ENCODE measurements at places on chromosomes 6 and 20.

GRCh38 chr20:54940522-54940921 lies 465.1 kb downstream of the DOK5 start:
- no peak for DNase-seq

DNA sequence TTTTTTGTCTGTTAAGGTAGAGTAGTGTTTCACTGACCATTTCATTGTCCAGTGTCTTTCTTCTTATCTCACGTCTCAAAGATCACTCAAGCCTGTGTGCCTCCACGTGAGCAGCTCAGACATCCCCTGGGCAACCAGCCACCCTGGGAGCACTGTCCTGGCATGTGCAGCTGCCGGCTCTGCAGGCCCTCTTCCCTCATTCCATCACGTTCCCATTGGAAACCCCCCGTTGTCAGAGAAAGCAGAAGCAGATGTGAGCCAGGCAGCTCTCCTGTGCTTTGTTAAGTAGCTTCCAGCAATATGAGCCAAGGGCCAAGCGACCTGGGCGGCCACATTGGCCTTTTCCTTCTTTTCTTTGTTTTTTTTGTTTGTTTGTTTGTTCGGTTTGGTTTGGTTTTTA lies 233.2 kb upstream of the SYNDIG1 start:
- DNase-seq = no peak

DNA sequence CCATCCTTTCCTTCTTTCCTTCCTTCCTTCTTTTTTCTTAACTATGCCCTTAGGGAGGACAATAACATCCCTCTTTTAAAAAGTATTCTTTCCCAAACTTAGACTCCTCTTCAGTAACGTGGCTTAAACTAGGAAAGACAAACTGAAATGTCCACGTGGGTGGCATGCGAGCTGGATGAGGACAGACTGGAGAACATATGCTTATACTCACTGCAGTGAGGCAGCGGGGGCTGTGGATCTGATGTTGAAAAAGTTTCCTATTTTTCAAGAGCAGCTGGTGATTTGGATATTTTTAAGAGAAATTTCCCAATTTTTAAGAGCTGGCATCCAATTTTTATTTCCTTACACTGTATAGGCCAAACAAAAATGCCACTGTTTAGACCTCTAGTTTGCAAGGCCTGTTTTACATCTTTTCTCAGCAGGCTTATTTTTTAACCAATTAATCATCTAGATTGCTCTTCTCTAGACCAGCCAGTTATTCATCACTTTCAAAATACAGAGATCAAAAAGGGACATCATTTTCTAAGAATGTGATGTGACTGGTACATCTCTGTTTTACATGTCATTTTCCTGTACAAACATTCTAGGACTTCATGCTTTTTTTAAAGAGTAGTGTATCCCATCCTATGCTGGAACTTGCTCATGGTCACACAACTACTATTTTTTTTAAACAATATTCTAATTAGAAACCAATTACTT lies 226.5 kb downstream of the BTBD9 start:
- no peak for DNase-seq

DNA sequence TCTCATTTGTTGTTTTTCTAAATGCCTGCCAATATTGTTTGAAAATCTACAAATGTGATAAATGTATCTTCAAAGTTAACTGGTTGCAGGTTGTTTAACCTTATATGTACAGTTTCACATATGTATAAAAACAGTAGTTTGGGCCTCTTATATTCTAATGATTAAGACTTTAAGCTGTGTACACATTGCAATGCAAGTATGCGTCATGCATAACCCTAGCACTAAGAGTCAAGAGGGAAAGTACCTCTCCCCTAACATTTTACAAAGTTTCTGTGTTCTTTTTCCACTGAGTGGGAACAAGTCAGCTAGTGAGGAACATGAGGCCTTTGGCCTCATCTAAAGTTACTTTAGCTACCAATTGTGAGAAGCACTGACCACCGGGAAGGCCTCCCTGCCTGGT lies 25.7 kb upstream of the MICB start:
- no peak for DNase-seq

DNA sequence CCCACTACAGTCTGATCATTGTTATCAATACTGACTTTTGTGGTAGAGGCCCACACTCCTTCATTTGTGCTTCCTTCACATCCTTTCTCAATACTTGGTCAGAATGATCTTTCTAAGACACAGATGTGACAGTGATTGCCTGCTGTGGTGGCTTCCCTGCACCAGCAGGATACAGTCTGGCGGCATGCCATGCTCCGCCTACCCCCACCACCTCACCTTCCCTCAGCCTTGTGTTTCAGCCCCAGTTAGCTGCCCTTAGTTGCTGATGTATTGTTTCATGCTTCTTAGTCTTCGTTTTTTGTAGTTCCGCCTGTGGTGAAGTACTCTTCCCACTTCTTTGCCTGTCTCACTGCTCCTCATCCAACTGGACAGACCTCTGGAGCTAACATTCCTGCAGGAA lies 10.9 kb downstream of the LRRC1 start:
- no peak for DNase-seq

DNA sequence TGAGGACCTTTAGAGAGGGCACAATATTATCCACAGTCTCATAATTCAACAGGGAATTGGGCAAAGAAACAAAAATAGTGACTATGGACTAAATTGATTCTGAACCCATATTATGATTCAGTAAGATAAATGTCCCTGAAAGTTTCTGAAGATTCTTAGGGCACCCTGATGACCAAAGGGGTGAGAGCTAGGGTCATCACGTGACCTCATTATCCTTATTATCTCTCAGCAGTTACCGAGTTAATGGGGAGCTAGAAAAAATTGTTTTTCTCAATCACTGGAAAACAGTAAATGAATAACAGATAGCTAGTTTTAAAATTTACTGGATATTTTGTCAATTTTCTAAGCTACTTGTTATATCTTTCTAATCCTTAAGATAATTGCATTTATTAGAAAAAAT lies 639.5 kb downstream of the PRKN start:
- no peak for DNase-seq

DNA sequence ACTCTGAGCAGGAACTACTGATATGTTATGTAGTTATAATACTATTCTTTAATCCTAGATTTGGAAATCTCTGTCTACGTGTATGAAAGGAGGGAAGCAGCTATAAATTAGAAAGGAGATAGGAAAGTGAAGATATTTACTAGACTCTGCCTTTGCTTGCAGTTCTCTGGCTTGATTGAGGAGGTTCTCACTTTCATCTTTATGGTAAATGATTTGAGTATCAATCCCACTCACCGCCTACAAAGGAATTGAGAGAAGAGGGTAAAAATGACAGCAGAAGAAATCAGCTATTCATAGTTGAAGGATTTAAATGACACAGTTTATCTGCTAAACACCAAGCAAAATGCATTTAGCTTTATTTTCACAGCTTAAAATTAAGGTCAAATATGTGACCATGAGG lies 67.3 kb downstream of the FAM229B start:
- DNase-seq = no peak

DNA sequence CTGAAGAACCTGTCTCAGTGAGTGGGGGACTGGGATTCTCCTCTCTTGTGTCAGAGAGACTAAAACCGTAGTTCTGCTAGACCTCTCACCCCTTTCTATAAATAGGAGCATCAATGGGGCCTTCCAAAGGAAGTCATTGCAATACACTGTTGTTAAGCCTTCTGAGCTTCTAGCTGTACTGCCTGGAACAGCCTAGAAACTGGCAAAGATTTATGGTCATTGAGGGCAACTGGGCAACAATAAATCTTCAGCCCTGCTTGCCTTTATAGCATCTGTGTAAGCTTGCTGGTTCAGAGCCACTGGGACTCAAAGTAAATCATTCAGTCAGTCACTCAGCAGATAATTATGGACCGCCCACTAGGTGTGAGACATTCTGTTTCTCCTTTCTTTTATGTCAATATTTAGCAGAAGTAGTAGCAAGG lies 53.2 kb downstream of the PPP1R14C start:
- no peak for DNase-seq

GRCh38 chr6:151239603-151240035 lies at the start of gene AKAP12:
AKAP12 (plus strand) TSS chr6:151239967; CDS start chr6:151240563, 596 bp downstream.
- DNase-seq = no peak

DNA sequence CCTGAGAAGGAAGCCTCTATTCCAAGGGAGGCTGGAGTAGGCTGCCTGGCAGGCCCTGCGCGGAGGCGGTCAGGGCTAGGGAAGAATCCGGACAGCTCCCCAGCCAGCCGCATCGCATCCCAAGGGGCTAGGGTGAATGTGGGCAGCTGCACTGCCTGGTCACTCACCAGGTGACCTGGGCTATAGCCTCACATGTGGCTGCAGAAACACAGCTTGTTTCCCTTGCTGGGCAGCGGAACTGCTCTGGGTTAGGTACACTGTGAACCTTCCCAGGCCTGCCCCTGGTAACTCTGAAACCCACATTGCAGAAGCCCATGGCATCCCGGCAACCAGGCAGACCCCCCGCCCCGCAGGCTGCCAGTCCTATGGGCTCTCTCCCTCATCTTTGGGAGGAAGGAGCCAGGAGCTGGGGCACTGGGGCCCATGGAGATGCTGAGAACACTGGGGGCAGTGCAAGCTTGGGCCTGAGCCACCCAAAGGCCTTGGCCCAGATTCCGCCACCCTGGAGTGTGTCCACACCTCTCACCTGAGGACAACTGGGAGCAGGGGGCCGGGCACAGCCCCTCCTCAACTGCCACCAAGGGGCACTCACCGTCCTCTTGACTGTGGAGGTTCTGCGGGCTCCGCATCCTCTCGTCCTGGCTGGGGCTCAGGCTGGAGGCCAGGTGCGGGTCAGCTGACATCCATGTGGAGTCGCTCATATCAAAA lies 111.0 kb downstream of the NOL4L start:
- DNase-seq = no peak

- no peak for DNase-seq
Observed at GRCh38 chr6:151671195-151671594, 136.3 kb upstream of the ESR1 start.

DNA sequence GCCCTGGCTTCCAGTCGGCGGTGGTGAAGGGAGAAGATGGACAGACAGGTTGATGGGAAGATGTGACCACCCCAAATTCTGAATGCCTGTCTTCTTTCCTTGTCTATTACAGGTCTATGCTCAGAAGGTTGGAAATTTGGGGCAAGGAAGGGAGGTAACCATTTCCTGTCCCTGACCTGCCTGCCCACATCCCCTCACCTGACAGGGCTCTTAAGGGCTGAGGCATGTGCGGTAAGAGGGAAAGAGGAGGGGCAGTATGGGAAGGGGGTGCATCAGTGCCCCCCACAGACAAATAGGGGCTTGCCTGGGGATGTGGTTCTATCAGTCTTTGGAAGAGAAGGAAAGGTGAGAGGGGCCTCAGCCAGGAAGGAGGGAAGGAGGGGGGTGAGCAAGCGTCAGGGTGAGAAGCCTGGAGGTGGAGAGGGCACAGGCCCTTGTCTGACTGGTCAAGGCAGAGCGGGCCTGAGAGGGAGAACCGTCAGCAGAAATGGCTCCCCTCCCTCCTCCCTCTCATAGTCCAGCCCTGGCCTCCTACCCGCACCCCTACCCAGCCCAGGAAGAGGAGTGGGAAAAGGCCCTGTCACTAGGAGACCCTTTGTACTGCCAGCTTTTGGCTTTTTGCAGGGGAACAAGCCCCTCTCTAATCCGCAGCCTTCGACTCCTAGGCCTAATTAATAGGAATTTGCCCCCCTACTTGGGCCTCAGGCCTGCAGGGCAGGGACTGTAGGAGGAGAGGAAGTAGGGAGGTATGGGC lies 104.4 kb upstream of the FOXP4 start:
- no peak for DNase-seq

DNA sequence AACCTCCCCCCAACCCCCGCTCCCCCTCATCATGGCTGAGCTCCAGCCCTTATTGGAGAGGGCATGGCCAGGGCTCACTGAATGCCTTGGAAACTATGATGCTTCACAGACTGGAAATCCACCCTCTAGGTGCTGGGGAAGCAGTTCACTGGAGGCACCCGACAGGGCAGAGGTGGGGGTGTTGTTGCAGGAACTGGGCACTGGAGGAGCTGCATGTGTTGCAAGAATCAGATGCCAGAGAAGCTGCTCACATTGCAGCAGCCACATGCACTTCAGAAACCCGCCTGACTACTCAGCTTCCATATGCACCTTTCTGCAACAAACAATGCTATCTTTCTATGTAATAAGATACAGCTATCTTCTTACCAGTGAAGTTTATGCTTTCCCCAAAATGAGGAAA lies 7.9 kb upstream of the TBPL1 start:
- no peak for DNase-seq

GRCh38 chr6:166939894-166940293 lies 16.5 kb downstream of the RNASET2 start:
- no peak for DNase-seq

GRCh38 chr6:119129968-119130484 lies 51.6 kb upstream of the FAM184A start:
- no peak for DNase-seq

- DNase-seq = no peak
Observed at GRCh38 chr6:41439524-41440418, 104.4 kb downstream of the NCR2 start.

- DNase-seq = no peak
Observed at GRCh38 chr20:58875111-58875510, 22.6 kb downstream of the GNAS start.

GRCh38 chr20:5155404-5155803 lies 28.6 kb downstream of the CDS2 start:
- no peak for DNase-seq

DNA sequence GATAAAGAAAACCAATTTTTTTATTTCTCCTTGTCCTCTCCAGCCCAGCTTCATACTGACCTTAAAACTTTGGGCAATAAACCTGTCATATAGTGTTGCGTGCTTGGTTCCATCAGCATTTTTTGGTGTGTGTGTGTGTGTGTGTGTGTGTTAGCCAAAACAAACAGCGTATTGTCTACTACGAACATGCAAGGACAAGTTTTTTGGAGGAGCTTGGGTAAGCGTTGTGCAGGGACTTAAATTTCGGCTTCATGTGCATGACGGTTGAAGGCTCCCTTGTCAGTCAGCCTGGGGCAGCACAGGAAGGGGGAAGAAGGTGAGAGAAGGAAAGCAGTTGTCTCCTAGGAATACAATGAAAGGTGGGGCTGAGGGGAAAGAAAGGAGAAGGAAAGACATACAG lies 62.0 kb upstream of the PAX1 start:
- no peak for DNase-seq

DNA sequence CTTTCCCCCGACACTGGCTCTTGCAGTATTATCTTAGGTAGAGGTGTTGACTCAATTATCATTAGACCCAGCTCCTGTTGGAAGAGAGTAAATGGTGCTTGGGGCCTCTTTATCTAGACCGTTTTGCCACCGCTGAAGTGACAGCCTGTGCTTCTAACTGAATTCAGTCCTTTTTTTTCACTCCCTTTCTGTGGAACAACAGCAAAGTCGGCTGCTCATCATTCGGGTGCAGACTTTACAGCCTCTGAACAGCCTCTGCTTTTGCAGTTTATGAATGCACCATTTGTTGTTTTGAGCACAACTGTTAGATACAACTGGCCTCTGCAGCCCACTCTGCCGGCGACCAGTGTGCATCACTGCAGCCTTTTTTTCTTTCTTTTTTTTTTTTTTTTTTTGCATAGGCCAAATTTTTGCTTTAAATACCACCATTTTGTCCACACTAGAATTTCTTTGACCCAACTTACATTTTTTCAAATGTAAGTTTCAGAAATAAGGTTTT lies 35.8 kb downstream of the RREB1 start:
- no peak for DNase-seq

GRCh38 chr20:8434326-8434876 lies 302.3 kb downstream of the PLCB1 start:
- no peak for DNase-seq

GRCh38 chr6:12977806-12978205 lies 261.2 kb downstream of the PHACTR1 start:
- DNase-seq = no peak

GRCh38 chr6:133286765-133287164 lies 45.6 kb downstream of the EYA4 start:
- DNase-seq = no peak

- DNase-seq = no peak
Observed at GRCh38 chr6:111874025-111874415, 768 bp upstream of the FYN start.

- no peak for DNase-seq
Observed at GRCh38 chr6:28371706-28372451, 22.1 kb downstream of the ZKSCAN3 start.
